ENCODE measurements at places on chromosomes 12 and 14.

DNA sequence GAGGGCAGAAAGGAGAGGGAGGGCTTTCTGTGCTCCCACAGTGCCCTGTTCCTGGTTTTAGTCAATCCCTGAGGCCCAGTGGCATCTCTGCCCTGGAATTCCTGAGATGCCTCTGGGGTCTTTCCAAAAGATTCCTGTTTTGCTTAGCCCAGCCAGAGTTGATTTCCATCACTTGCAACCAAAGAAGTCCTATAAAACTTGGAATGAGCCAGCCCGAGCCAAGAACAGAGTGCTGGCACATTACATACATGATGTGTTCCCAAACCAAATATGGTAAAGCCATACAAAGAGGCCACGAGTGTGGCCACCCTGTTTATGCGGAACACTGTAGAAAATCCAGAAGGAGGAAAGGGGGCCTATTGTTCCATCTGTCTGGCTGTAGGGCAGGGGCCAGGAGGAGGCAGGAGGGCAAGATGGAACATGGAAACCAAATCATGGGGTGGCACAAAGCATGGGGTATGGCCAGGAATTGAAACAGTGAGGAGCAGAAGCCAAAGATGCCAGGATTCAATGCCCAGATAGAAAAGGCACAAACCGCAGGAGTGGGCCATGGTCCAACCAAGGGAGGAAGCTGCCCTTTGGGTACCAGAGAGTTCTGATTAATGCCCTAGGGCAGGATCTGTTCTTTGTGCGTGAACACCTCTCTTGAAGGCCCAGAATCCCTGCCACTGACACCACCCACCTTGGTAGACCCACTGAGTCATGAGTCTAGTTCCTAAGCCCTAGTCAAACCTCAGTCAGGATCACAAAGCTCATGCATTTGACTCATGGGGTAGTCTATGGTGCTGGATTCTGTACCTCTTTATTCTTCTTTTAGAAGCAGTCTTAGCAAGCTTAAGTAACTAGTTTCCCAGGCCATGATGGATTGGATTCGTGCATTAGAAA is 75.2 kb downstream of the LRRC74A start:
- DNase-seq = peak; percentile 76

DNA sequence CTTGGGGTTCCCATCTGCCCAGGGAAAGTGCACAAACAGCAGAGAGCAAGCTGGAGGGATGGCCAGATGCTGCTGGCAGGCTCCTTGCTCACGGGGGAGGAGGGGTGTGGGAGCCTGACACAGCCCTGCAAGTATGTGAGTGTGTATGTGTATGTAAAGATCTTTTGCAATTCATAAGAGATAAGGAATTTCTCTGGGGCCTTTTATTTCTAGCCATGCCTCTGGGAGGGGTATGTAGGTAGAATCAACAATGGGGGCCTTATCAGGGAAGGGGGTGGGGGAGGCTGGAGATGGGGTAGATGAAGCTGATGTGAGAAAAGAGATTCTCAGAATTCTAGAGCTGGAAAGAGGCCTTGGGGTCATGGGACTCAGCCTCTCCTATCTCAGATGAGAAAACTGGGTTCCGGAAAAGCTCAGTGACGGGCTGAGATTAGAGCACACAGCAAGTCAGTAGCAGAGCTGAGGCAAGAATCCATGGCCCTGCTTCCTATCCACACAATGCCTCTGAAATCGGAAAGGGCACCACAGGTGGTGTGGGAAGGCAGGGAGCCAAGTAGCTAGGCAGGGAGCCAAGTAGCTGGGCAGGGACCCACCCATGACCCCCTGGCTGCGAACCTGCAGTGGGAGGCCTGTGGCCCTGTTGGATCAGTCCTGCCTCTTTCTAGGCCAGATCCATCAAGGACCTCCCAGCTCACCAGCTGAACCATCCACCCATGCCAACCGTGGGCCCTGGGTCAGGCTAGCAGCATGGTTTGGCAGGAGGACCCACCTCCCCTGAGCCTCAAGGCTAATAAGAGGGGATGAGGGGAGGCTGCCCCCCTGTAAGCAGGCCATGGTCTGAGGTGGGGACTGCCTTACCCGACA is 54.7 kb downstream of the PLEKHG3 start:
- peak; percentile 92 for DNase-seq

GRCh38 chr12:70590051-70590450 is 47.2 kb downstream of the PTPRB start:
- peak; percentile 76 for DNase-seq

DNA sequence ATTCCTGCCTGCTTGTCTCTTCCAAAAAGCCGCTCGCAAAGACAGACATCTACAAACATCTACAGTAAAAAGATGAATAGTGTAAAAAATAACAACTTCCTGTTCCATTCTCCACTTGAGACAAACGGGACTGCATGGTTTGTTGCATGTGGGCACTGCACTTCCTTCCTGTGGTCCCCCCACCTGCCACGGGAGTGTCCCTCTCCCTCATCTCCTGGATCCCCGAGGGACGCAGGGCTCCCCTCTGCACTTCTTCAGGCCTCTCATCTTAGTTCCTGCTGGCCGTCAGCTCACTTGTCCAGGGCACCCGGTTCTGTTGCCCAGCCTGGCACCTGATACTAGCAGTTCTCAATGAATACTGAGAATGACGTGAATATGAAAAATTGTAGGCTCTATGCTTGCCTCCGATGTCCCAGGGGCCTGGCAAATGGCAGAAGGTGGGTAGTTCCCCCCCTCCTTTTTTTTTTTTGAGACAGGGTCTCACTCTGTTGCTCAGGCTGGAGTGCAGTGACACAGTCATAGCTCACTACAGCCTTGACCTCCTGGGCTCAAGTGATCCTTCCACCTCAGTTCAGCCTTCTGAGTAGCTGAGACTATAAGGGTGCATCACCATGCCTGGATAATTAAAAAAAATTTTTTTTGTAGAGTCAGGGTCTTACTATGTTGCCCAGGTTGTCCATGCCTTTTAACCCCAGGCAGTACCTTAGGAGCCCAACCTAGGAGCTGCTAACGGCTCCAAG is 3.5 kb upstream of the KLC1 start:
- no peak for DNase-seq

DNA sequence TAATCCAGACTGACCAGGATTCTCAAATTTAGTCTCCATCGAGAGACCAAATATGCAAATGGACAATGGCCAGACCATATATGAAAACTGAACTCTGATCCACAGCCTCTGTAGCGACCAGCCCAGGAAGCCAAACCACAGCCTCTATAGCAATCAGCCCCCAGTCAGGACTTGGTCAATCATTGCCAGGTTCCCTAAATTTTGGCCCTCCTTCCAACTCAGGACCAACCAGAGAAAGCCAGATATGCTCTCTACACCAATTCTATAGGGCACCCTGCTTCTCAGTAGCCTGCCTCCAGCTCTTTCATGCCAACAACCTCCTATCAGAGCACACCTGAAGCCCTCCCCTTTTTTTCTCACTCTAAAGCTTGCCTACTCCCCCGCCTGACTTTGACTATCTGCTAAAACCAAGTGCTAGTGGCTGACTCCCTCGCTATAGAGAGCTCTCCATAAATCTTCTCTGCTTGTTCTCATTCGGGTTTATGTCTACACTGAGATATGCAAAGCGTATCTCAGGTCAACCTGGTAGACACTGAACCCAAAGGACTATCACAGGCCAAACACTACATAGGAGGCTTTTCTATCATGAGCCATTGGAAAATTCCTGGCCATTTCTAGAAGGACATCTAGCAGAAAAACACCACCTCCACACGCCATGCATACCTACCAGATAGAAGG is 110.5 kb upstream of the FUT8 start:
- DNase-seq = no peak

Data from EL (cell line).